ENCODE measurements at places on chromosomes 7 and 10.
A peak's percentile ranks its signal among the peaks of the same experiment; 100 is the strongest.

DNA sequence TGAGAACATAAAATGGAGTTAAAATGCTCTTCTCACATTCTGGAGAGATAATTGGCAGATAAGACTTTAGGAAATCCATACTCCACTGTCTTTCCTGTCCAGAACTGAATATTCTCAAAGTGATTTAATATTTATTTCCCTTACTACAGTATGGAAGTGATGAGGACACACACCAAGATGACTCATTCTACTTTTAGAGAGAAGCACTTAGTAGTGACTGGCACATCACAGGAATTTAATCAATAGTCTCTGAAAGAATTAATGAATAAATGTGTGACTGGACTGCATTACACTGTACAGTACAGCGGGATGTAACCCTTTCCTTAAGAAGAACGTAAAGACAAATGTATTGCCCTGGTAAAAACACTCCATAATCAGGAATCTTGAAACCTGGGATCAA, 116.7 kb downstream of the SEMA3E start:
- no peak overlapping the region for H3K27ac ChIP-seq
- H3K27me3 ChIP-seq, result no peaks in the 10 kb centered on the region
- no peaks in the 10 kb centered on the region for H3K4me1 ChIP-seq

GRCh38 chr7:114973147-114973546, 51.3 kb downstream of the MDFIC start:
- H3K4me1 ChIP-seq, result peaks cover 36% of the 10 kb centered on the region
- peaks cover 30% of the 10 kb centered on the region for H3K36me3 ChIP-seq
- DNase-seq, result no peak
- H3K4me3 ChIP-seq, result no peak overlapping the region
- H3K27me3 ChIP-seq, result no peaks in the 10 kb centered on the region

DNA sequence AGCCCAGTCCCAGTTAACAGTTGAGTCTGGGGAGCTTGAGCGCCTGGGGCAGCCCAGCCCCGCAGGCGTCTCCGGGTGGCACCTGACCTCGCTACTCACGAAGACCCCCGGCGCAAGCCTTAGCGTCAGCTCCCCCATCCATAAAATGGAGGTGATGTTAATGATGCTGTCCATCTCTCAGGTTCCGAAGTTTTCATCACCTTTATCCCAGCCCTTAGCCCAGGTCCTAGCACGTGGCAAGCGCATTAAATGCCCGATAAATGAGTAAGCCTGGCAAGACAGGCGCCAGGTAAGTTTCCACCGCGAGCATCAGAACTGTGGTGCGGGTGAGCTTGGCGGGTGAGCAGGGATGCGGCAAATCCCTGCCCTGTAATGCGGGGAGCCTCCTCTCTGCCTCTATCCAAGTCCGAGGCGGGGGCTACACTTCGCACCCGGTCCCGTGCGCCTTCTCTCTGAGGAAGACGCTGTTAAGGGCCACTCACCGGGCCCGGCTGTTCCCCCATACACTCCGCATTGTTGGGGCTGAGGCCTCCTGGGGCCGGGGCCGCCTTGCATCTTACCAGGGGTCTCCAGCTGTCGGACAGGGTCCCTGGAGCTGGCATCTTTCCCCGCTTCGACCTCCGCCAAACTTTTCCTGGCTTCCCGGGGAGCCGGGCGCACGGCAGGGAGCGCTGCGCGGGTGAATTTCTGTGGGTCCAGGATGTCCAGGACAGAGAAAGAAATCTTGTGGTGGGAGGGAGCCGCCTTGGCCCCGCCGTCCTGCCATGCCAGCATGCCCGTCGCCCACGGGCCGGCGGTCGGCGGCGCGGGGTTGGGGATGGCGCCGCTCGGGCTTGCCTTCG, 444 bp downstream of the NKX1-2 start:
- no peak overlapping the region for H3K27ac ChIP-seq
- H3K4me1 ChIP-seq, result peaks cover 13% of the 10 kb centered on the region
- H3K36me3 ChIP-seq, result no peaks in the 10 kb centered on the region
- H3K4me3 ChIP-seq, result no peak overlapping the region
- DNase-seq, result no peak

DNA sequence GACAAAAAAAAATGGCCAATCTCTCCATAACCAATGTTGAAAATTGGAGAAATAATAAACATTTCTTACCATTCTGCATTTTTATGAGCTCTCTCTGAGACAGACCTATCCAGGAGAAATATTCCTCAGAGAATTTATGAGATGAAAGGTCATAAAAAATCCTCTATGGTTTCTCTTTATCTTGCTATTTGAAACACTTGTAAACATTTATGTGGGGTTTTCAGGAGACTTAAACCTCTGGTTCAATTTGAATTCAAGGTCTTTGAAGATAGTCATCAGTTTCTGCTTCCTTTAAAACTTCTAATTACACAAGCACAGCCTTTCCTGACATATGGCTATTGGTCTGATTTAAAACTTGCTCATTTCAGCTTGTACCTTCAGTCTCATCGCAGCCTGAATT, 78.5 kb upstream of the APBB1IP start:
- H3K4me3 ChIP-seq, result no peak overlapping the region
- H3K27ac ChIP-seq, result no peak overlapping the region
- no peak for DNase-seq
- H3K27me3 ChIP-seq, result peaks cover 10% of the 10 kb centered on the region
- no peaks in the 10 kb centered on the region for H3K36me3 ChIP-seq
- H3K4me1 ChIP-seq, result no peaks in the 10 kb centered on the region

GRCh38 chr7:71220210-71220695, 88.3 kb downstream of the GALNT17 start:
- no peak overlapping the region for H3K27ac ChIP-seq
- H3K27me3 ChIP-seq, result no peaks in the 10 kb centered on the region
- no peaks in the 10 kb centered on the region for H3K36me3 ChIP-seq
- no peak overlapping the region for H3K4me3 ChIP-seq
- H3K4me1 ChIP-seq, result no peaks in the 10 kb centered on the region

DNA sequence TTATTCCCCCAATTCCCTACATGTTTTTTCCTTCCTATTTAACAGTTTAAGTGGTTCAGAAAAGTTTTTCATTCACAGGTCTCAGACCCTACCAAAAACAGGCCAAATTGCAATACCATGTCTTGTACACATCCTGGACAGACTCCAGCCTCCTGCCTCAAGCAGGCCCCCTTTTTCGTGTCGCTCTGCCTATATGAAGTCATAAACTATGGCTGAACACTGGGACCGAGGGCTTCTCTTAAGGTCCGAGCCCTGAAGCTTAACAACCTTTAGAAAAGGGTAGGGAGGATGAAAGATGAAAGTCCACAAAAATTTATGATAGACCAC, 1.4 kb downstream of the FBXW4 start:
- DNase-seq, result no peak
- peak overlapping the region; percentile 97 for H3K4me3 ChIP-seq
- H3K27me3 ChIP-seq, result no peaks in the 10 kb centered on the region
- peaks cover 13% of the 10 kb centered on the region for H3K36me3 ChIP-seq
- peak overlapping the region; percentile 99 for H3K27ac ChIP-seq

- H3K4me3 ChIP-seq, result no peak overlapping the region
- H3K4me1 ChIP-seq, result peaks cover 17% of the 10 kb centered on the region
- H3K27ac ChIP-seq, result no peak overlapping the region
- no peak for DNase-seq
Observed at GRCh38 chr10:77586719-77587415, 50.7 kb downstream of the KCNMA1 start.

DNA sequence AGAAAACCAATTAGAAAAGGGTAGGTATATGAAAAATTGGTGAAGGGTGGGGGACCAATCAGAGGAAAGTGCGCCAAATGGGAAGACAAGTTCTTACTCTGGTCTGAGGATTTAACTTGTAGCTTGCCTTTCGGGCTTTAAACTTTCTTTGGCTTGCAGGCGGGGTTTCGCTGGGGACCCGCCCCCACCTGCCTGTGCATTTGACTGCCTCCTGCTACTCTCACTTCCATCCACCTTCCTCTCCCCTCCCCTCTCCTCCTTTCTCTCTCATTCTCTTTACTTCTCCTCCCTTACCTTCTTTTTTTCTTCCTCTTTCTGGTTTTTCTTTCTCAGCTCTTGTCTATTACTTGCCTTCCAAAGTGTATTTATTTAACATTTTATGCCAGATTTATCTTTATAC, 278.8 kb downstream of the DNAJB9 start:
- DNase-seq, result no peak
- H3K27ac ChIP-seq, result no peak overlapping the region
- no peaks in the 10 kb centered on the region for H3K36me3 ChIP-seq
- H3K27me3 ChIP-seq, result no peaks in the 10 kb centered on the region
- H3K4me3 ChIP-seq, result no peak overlapping the region
- H3K4me1 ChIP-seq, result no peaks in the 10 kb centered on the region

DNA sequence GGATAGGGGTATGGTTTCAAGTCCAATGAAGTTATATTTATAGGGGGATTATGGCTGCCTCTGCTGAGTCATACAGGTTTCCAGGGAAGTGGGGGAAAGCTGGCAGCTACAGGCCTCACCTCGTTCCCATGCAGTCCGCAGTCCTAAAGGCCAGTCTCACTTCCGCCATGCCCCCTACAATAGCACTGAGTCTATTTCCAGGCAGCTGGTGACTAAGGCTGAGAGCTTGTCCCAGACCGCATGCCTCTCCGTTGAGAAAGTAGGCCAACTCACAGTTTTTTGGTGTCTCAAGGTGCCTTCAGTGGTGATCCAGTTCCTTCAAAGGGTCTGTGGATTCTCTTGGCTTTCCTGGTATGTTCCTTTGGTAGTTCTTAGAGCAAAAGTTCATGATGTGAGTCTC, 203.9 kb upstream of the GLI3 start:
- no peaks in the 10 kb centered on the region for H3K4me1 ChIP-seq
- no peak overlapping the region for H3K27ac ChIP-seq
- no peak overlapping the region for H3K4me3 ChIP-seq
- H3K27me3 ChIP-seq, result no peaks in the 10 kb centered on the region
- H3K36me3 ChIP-seq, result no peaks in the 10 kb centered on the region
- DNase-seq, result no peak

DNA sequence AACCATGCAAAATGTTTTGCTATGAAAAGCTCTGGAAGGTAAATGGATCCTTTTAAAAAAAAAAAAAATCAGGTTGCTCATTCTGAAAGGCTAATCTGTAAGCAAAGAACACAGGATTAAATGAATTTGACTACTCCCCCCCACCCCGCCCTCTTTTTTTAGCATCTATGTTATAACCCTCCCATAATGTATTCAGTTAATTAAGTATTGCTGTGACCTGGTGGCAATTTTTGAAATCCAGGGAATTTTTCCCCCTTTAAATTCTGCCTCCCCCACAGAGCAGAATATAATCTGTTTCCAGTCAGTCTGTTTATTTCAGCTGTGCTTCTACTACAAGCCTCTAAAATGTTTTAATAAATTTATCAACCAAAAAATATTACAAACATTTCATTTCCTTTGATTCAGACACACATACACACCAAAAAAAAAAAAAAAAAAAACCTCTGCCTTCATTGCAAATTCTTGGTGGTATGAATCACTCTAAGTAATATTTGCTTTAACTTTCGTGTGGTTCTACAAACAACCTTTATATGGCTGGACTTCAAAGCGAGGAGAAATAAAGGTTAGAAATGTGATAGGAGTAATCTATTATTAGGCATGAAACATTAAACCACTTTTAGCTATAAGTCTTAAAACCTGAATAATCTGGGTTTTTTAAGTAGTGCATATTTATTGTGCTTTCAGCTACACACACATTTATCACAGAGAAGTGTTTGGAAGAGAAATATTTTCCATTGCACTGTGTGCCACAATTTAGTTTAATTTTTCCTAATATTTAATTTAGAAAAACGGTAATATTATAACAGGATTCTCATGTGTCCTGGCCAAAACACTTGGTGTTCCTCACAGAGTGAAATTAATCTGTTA, 64.4 kb upstream of the ARID5B start:
- no peak for DNase-seq
- H3K36me3 ChIP-seq, result no peaks in the 10 kb centered on the region
- H3K4me1 ChIP-seq, result peaks cover 17% of the 10 kb centered on the region

DNA sequence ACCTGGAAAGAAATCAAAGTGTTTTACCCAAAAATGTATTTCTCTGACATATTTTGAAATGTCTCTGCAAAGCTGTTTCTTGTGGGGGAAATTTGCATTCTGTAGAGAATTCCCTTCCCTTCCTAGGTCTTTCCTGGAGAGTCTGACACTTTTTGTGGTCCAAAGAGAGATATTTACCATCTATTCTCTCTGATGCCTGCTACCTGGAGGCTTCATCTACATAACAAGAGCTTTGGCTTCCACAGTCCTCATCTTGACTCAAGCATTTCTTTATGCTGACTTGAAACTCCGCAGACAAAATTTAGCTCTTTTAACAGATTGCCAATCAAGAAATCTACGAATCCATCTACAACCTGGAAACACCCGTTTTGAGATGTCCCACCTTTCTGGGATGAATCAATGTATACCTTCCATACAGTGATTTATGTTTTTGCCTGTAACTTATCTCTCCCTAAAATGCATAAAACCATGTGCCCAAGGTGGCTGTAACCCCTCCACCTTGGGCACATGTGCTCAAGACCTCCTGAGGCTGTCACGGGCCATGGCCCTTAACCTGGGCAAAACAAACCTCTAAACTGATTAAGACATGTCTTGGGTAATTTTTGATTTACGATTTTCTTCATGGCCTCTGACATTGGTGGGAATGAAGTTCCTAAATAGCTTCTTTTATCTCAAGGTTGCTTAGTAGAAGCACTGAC, 334.7 kb downstream of the GALNT17 start:
- no peaks in the 10 kb centered on the region for H3K4me1 ChIP-seq
- no peaks in the 10 kb centered on the region for H3K27me3 ChIP-seq
- no peak overlapping the region for H3K4me3 ChIP-seq

GRCh38 chr10:4649471-4649870, 176.5 kb upstream of the AKR1E2 start:
- peaks cover 3% of the 10 kb centered on the region for H3K27me3 ChIP-seq
- no peaks in the 10 kb centered on the region for H3K36me3 ChIP-seq
- no peak overlapping the region for H3K4me3 ChIP-seq
- H3K27ac ChIP-seq, result no peak overlapping the region
- no peak for DNase-seq

DNA sequence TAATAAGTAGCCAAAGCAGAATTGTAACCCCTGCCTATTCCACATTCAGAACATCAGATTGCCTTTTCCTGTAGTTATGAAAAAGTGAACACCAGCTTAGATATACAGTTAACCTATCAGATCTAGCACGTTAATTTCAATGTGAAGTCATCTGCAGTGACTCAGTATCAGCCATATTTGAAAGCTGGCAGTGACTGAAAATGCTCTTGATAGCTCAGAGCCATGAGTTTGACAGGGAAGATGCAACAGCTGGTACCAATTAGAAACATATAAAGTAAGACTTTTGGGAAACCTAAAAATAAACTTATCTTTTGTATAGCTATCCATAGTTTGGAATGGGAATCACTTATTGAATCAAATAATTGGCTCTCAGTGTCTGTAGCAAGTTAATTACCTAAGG, 284.1 kb upstream of the NPSR1 start:
- H3K27ac ChIP-seq, result no peak overlapping the region
- no peaks in the 10 kb centered on the region for H3K4me1 ChIP-seq
- no peaks in the 10 kb centered on the region for H3K27me3 ChIP-seq
- H3K36me3 ChIP-seq, result no peaks in the 10 kb centered on the region
- no peak overlapping the region for H3K4me3 ChIP-seq
- no peak for DNase-seq

Measured in activated CD4-positive, alpha-beta T cell treated with anti-CD3 and anti-CD28 coated beads, Interleukin-2, amount 10 ng/mL, durations not matched to agents 7 days and 5 days (primary cell).